ENCODE measurements at places on chromosomes 12 and 14.

DNA sequence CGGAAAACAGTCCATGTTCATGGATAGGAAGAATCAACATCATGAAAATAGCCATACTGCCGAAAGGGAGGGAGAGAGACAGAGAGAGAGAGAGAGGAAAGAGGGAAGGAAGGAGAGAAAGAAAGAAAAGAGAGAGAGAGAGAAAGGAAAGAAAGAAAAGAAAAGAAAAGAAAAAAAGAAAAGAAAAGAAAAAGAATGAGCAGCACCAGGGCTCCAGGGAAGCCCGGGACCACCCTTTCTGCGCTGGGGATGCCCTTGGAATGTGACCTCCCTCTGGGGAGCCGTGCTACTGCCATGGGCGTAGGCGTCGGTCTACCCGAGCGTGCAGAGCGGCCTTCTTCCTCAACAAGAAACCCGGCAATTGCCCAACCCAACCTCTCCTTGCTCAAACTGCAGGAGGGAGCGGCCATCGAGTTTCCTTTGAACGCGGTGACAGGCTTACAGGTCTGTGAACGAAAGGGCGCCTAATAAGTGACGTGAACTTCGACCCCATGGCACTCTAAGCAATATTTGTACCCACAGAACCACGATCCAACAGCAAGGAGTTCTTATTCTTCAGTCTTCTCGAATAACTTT is 16.9 kb downstream of the OR6S1 start:
- DNase-seq: peak; percentile 42

DNA sequence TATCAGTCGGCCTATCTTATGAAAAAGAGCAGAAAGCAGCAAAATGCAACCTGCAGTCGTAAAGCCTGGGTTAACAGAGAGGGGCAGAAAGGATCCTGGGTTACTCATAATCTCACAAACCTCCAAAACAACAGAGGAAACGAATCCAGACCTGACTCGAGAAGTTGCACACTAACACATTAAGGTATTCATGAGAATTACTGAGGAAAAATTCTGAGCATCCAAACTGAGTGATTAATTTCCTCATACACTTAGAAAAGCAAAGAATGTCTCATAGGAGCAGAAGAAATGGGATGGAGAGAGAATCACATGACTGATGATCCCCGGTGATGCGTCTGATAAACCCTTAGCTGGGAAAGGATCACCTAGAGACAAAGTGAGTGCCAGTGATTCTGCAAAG is 272.5 kb downstream of the TMEM132D start:
- DNase-seq: no peak

DNA sequence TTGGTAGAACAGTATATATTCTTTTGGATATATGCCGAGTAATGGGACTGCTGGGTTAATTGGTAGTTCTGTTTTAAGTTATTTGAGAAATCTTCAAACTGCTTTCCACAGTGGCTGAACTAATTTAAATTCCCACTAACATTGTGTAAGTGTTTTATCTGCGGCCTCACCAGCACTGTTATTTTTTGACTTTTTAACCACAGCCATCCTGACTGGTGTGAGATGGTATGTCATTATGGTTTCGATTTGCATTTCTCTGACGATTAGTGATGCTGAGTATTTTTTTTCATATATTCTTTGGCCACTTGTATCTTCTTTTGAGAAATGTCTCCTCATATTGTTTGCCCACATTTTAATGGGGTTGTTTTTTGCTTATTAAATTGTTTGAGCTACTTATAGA is 357.4 kb downstream of the C12orf50 start:
- no peak for DNase-seq

DNA sequence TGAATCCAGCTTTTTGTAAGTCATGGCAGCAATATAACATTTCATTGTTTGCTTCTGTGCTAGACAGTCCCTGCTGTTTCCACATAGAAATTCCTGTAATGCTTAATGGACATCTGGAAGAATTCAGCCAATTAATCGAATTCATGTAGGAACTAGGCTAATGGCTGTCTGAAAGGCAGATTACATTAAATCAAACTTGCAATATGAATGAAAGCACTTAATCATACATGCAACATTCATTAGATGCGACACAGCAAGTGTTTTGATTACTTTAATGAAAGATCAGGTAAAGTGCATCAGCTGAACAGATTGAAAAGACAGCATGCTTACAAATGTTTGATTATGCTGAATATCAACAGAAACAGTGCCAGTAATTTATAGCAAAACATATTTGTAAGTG is 24.1 kb upstream of the INSM2 start:
- no peak for DNase-seq

GRCh38 chr14:98594156-98594555 is 677.8 kb downstream of the BCL11B start:
- DNase-seq: no peak

- no peak for DNase-seq
Observed at GRCh38 chr14:95273001-95273978, 46.4 kb downstream of the CLMN start.

- DNase-seq: no peak
Observed at GRCh38 chr14:53999061-53999488, 42.5 kb upstream of the BMP4 start.

GRCh38 chr12:34345801-34346200 is 323.5 kb downstream of the ALG10 start:
- DNase-seq: no peak

DNA sequence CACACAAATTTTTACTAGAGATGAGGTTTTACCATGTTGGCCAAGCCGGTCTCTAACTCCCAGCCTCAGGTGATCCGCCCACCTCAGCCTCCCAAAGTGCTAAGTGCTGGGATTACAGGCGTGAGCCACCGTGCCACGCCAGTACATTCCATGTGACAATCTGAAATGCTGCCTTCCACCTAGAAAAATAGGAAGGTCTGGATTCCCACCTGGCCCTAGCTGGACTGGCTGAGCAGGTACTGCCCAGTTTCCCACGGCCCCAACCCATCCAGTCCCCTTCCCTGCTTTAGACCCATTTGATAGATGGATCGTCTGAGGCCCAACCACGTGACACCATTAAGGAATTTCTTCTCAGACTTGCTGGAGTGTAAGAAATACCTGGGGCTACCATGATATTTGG is 55.4 kb downstream of the KDM2B start:
- DNase-seq: no peak

DNA sequence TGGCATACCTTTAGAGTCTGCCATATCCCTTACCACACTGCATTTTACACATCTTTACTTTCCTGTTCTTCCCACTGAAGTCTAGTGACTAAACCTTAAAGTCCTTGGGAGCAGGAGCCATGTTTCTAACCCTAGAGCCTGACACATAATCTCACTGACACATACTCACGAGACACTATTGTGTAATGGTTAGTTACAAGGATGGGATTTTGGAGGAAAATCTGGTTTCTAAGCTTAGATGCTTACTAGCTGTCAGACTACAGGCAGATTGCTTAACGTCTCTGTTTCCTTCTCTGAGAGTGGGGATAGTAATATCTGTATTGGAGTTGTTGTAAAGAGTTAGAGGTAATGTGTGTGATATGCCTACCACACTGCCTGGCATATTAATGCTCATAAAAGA is 6.2 kb upstream of the DYRK4 start:
- DNase-seq: no peak

DNA sequence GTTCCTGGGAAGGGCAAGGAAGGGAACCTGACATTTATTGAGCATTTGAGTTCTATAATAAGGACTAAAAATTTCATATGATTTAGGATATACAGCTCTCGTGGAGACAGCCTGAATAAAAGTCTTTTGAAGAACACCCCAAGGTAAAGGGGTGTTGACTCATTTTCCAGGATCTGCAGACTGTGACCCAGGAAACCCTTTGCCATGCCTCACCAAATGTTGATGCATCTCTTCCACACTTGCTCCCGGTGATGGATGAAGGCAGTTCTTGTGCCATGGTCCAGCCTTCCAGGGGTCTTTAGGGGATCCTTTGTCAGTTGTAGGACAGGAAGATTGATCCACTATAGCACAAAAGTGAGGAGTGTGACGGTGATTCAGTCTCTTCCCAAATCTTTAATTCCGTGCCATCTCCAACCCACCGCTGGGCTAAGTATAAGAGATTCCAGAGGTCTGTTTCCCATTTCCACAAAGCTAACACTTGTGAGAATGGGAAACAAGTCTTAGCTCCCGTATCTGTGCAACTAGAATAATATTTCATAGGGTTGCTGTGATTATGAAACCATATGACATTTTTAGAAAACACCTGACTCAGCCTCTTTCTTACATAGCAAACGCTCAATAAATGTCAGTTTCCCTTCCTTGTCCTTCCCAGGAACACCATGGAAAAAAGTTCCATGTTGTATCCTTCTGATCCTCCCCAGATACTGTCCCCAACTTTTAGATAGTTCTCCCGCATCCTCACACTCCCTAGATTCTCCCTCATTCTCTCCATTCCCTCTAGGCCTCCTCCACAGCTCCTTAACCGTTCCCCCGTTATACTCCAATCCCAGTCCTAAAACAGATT is 836 bp downstream of the AAAS start:
- DNase-seq: no peak

GRCh38 chr12:119721306-119721705 is 53.4 kb downstream of the PRKAB1 start:
- no peak for DNase-seq
